ENCODE measurements at places on chromosomes 3 and 15. TPM values are rescaled to one million over a fixed set of nuclear protein-coding genes. Genes with fewer than 3 reads are reported as not detected.

The WNT7A gene
- 10.1 TPM for total RNA-seq

The RPSA gene
- 2,030 TPM for total RNA-seq

The NUP210 gene
- 137 TPM for total RNA-seq

The SERPINI1 gene
- 2.8 TPM for total RNA-seq

The CLRN1 gene
- total RNA-seq: not detected

The CHRNA7 gene
- total RNA-seq: 0.23 TPM

The MTFMT gene
- total RNA-seq: 8.6 TPM

DNA sequence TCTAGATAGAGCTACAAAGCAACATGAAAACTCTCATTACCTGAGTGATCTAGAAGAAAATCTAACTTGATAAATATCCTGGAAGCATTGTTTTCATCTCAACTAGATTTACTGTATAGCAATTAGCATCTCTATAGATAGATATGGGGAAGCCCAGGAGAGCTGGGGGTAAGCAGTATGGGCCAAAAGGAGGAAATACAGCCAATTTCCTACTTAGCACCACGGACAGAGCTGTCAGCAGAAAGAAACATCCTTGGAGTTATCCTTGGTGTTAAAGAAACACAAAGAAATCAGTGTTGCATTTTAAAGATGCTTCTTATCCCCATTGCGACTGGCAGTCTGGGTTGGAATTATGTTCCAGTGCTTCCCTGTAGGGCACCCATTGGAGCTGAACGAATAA lies 126.2 kb downstream of the TIGIT start:
- no peaks in the 10 kb centered on the region for H3K36me3 ChIP-seq
- H3K4me3 ChIP-seq: no peak overlapping the region
- peaks cover 4% of the 10 kb centered on the region for H3K4me1 ChIP-seq
- no peaks in the 10 kb centered on the region for H3K27me3 ChIP-seq
- no peak for DNase-seq
- no peak overlapping the region for H3K27ac ChIP-seq

GRCh38 chr3:26652164-26652563 lies 29.6 kb downstream of the LRRC3B start:
- no peak overlapping the region for H3K4me3 ChIP-seq
- no peaks in the 10 kb centered on the region for H3K4me1 ChIP-seq
- no peak overlapping the region for H3K27ac ChIP-seq
- no peaks in the 10 kb centered on the region for H3K36me3 ChIP-seq
- H3K27me3 ChIP-seq: peaks cover 4% of the 10 kb centered on the region

- H3K27me3 ChIP-seq: peaks cover 31% of the 10 kb centered on the region
- DNase-seq: no peak
- no peaks in the 10 kb centered on the region for H3K4me1 ChIP-seq
- no peak overlapping the region for H3K4me3 ChIP-seq
These were observed 49.8 kb upstream of the CTDSPL start for GRCh38 chr3:37811625-37812498.

DNA sequence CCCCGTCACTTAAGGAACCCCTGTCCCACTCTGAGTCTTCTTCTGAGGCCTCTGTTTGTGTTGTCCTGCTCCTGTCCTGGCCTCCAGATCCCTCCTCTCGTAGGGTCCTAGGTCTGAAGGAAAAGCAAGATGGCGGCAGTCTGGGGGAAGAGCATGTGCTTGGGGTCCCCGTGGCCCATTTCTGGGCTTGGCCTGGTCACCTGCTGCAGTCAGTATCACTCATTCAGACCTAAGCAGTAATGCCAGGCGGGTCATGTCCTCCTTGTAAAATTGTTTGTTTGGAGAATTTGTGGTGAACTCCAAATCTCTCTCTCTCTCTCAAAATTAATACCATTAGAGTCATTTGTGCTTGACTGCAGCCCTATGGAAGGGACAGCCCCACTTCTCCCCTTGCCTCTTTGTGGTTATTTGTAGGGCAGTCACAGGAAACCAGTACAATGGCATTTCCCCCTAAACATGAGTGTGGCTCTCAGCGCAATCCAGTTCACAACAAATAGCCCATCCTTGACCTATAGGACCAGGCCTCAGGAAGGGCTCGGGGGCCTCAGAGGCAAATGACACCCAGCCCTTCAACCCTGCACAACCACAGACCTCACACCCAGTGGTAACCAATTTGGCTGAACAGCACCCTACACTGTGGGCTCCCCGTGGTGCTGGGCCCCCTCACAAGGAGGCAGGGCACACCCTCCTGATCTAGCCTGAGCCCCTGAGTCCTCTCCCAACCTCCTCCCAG lies 173.5 kb downstream of the OR4M2 start:
- peaks cover 21% of the 10 kb centered on the region for H3K4me1 ChIP-seq
- peak overlapping the region; percentile 49 for H3K27ac ChIP-seq
- H3K36me3 ChIP-seq: no peaks in the 10 kb centered on the region
- DNase-seq: no peak

- no peaks in the 10 kb centered on the region for H3K27me3 ChIP-seq
- no peak overlapping the region for H3K27ac ChIP-seq
- no peak for DNase-seq
- H3K36me3 ChIP-seq: peaks cover 15% of the 10 kb centered on the region
- peaks cover 8% of the 10 kb centered on the region for H3K4me1 ChIP-seq
- H3K4me3 ChIP-seq: no peak overlapping the region
These were observed 52.0 kb downstream of the SNRK start for GRCh38 chr3:43338295-43338694.

DNA sequence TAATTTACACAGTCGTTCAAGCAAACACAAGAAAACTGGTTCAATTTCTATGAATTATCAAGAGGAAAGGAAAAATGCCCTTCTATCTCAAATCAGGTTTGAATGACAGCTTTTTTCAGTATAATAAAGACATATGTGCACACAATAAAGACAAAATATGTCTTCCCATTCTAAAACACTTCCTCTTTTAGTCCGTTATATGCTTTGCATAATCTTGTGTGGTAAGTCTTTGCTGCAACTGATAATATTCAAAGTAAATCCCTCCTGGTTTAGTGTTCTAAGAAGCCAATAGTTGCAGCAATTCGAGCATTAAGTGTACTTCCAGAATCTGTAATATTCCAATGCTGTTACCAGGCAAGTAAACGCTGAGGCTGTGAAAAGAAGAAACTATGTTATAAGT lies 43.7 kb upstream of the MAPKBP1 start:
- H3K4me1 ChIP-seq: peaks cover 12% of the 10 kb centered on the region
- DNase-seq: no peak
- H3K4me3 ChIP-seq: no peak overlapping the region
- H3K36me3 ChIP-seq: no peaks in the 10 kb centered on the region
- H3K27me3 ChIP-seq: no peaks in the 10 kb centered on the region

DNA sequence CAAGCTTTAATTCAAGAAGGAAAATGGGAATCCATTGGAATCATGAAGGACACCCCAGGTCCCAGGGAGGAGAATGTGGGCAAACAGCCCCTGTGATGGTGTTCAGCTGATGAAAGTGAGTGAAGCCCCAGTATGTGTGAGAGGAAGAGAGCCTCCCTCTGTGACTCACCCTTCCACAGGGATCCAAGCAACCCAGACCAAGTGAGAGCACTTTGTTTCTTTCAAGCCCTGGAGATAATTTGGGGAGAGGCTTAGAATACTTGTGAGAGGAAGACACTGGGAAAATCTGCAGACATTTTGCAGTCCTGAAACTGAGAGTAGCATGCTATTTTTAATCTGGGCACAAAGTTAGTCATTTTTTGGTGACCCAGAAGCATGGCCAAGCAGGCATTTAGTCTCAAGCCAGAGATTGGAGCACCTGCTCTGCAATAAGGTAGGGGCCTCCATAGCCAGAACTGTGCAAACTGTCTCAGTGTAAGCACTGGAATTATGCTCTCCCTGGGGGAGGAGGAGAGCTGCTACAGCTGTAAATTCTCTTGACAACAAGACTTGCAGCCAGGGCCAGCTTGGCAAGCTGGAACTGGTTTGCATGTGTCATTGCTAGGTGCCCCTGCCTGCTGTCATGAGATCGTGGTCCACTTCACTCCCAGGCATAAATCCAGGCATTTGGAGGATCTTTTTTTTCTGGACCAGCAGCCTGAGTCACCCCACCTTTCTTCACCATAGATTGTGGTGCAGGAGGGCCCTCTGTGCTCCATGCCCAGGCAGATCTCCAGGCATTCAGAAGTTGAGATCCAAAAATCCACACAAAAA lies 537.8 kb upstream of the DPPA4 start:
- H3K27ac ChIP-seq: no peak overlapping the region
- H3K27me3 ChIP-seq: no peaks in the 10 kb centered on the region
- H3K4me1 ChIP-seq: no peaks in the 10 kb centered on the region
- no peaks in the 10 kb centered on the region for H3K36me3 ChIP-seq
- DNase-seq: no peak

- H3K27ac ChIP-seq: no peak overlapping the region
- H3K27me3 ChIP-seq: peaks cover 36% of the 10 kb centered on the region
- peaks cover 7% of the 10 kb centered on the region for H3K36me3 ChIP-seq
- peaks cover 2% of the 10 kb centered on the region for H3K4me1 ChIP-seq
These were observed 5.4 kb upstream of the CGNL1 start for GRCh38 chr15:57370929-57371328.

- DNase-seq: no peak
- no peaks in the 10 kb centered on the region for H3K36me3 ChIP-seq
- H3K27ac ChIP-seq: no peak overlapping the region
- H3K4me1 ChIP-seq: no peaks in the 10 kb centered on the region
These were observed 28.6 kb upstream of the GOLIM4 start for GRCh38 chr3:168124291-168124690.

DNA sequence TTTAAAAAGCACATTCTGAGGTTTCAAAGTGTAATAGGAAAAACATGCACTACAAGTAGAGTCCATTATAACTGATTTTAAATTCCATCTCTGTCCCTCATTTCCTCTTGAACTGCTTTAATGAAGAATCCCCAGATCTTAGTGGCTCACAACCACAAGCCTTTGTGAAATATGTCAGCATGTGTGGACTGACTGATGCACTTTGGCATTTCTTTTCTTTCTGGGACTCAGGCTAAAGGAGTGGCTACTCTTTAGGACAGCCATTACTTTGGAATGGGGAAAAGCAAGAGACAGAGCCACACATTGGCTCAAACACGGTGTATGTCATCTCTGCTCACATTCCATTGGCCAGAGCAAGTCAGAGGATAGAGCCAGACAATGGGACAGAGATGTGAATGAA lies 139.6 kb downstream of the GRM7 start:
- no peak overlapping the region for H3K27ac ChIP-seq
- no peaks in the 10 kb centered on the region for H3K4me1 ChIP-seq
- H3K27me3 ChIP-seq: no peaks in the 10 kb centered on the region
- H3K4me3 ChIP-seq: no peak overlapping the region

DNA sequence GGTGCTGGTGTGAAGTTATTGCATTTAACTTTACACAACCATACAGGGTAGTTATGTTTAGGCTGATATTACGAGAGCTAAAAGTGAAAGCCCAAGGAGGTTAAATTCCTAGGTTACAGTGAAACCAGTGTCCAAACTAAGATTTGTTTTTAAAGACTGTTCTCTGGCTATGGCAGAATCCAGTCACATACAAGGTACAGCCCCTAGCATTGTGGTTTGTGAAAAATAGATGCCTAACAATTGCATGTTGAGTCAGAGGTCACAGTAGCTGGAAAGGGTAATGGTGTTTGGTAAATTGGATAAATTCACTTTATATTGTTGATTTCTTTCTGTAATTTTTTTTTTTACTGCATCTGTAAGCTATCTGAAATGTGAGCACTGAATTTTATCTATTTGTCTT lies 614.6 kb upstream of the TBL1XR1 start:
- H3K27ac ChIP-seq: no peak overlapping the region
- H3K27me3 ChIP-seq: no peaks in the 10 kb centered on the region
- peaks cover 8% of the 10 kb centered on the region for H3K4me1 ChIP-seq
- H3K4me3 ChIP-seq: no peak overlapping the region

DNA sequence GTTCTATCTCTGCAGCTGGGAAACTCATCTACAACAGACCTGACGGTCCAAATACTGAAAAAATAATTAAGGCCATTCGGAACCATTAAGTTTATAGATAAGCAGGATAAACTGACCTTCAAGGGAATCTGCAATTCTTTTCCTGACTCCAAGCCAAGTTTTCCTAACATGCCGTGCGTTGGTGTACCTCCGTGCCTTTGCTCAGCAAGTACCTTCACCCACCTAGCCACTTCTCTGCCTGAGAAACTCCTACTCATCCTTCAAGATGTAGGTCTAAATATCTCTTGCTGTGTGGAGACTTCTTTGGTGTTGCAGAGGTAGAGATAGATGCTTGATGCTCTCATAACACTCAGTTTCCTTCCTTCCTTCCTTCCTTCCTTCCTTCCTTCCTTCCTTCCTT lies 24.2 kb upstream of the BNC1 start:
- H3K4me3 ChIP-seq: no peak overlapping the region
- peaks cover 41% of the 10 kb centered on the region for H3K27me3 ChIP-seq
- no peak for DNase-seq

DNA sequence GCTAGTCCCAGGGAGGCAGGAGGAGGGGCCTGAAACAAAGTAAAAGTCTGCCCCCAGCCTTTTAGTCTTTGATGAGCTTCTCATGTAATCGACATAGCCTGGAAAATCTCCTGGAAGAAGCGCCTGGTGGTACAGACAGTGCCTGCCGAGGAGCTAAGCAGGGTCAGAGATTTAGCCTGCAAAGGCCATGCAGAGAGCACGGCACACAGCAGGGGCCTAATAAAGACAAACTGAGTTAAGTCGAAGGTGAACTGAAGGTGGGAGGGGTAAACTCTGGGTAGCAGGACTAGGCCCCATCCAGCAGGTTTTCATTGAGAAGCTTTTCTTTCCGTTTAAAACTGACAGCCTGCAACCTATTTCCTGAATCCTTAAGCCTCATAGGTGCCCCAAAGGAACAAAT lies 115.5 kb upstream of the ABHD17C start:
- H3K36me3 ChIP-seq: no peaks in the 10 kb centered on the region
- no peak overlapping the region for H3K27ac ChIP-seq
- DNase-seq: no peak
- no peak overlapping the region for H3K4me3 ChIP-seq

GRCh38 chr3:72673011-72673771 lies 175.1 kb downstream of the SHQ1 start:
- peaks cover 2% of the 10 kb centered on the region for H3K36me3 ChIP-seq
- no peaks in the 10 kb centered on the region for H3K4me1 ChIP-seq
- H3K4me3 ChIP-seq: no peak overlapping the region
- no peak overlapping the region for H3K27ac ChIP-seq
